ENCODE measurements at places on chromosomes 1 and 21. TPM values are rescaled to one million over a fixed set of nuclear protein-coding genes. Genes with fewer than 3 reads are reported as not detected.

Gene MCOLN2
- 19.3 TPM for total RNA-seq

Gene PRR9
- not detected for total RNA-seq

Gene AGRN
- total RNA-seq: 23.0 TPM

Gene PTPN14
- total RNA-seq: 6.3 TPM

Gene FMOD
- total RNA-seq: 0.16 TPM

Measured in SK-MEL-5 (cell line).